ENCODE measurements at places on chromosomes 3 and 15.

DNA sequence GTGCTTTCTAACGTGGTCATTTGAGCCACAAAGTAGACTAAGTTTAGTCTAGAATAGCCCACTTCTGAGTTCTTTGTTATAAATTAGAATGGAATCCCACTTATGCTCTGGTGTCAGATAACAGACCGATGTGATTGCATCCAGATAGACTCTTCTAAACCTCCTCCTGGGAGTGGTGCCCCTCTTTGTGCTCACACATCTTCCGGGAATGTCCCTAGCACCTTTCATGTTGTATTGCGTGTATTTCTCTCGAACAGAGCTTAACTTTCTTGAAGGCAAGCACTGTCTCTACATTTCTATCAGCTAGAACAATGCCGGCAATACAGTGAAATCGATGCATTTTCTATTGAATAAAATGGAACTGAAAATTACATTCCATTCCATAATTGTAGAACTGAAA lies 23.0 kb downstream of the CP start:
- no peak for DNase-seq

- no peak for DNase-seq
Observed at GRCh38 chr3:138034918-138035317, 25.0 kb downstream of the CLDN18 start.

- DNase-seq: no peak
Observed at GRCh38 chr3:42552830-42553229, 28.9 kb downstream of the SEC22C start.

DNA sequence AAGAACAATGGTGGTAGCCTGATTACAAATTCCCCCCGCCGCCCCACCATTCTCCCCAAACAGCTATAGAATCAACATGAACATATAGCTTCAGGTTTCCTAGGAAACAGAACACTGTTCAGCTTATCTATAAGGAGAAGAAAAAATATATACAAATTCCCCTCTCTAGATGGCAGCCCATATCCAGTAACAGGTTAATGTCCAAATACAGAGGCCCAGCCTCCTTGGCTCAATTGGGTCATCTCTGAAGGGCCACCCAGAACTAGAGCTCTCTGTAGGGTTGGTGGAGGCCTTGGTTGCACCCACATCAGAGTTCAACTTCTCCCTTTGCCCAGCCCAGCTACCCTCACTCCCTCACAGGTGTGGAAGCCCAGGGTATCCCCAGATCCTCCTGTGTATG lies 91.5 kb upstream of the ADAMTS17 start:
- DNase-seq: no peak

- DNase-seq: no peak
Observed at GRCh38 chr3:103499967-103500366, 1065.2 kb downstream of the ZPLD1 start.

DNA sequence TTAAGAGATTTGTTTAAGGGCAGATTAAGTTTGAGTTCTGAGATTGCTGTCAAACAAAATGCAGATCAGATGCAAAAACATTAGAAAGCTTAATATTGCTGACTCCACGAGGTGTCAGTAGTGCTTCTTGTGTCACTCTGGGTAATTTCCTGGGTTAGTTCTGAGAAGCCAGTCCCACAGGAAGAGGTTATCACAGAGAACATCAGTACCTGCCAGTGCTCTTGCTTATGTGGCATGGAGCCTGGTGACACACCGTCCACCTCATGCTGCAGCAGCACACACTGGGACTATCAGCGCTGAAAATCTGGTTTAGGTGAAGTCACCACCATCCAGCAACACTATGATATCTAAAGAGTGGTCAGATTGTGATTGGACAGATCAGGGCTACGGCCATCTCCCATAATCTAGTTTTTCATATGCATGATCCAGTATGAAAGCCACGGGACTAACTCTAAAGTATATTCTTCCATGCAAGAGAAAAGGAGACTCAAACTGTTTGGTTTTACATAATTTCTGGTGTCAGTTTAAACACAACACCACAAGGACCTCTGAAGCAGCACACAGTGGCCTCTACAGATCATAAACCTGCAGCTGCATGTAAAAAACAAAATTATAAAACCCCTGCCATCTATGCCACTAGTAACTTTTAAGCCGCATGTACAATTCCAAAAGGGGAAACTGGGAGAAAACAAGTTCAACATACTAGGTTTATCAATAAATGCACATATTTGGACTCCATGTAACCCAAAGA lies 36.1 kb upstream of the MYO5C start:
- DNase-seq: no peak

- no peak for DNase-seq
Observed at GRCh38 chr3:149151843-149152242, 22.4 kb downstream of the HPS3 start.

- no peak for DNase-seq
Observed at GRCh38 chr3:64658001-64658400, 29.8 kb downstream of the ADAMTS9 start.

DNA sequence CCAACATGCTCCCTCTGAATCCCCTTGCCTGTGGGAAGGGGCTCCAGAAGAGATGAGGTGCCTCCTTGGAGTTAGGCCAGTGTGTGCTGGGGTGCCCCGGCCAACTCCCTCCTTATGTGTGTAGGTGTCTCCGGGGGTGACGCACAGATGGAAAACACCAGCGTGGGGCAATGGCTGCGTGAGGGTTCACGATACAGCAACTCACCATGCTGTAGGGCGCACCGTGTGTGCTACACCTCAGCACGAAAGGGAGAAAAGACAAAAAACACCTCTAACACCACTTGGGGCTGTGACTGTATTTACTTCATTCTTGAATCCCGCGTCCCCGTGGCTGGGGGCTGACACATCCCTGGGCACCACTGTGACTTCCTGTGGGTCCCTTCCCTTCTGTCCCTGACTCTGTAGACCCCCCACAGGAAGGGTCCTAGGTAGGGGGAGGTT lies 1.6 kb upstream of the CALML4 start:
- no peak for DNase-seq

- DNase-seq: no peak
Observed at GRCh38 chr3:172106989-172107388, 67.6 kb downstream of the FNDC3B start.

DNA sequence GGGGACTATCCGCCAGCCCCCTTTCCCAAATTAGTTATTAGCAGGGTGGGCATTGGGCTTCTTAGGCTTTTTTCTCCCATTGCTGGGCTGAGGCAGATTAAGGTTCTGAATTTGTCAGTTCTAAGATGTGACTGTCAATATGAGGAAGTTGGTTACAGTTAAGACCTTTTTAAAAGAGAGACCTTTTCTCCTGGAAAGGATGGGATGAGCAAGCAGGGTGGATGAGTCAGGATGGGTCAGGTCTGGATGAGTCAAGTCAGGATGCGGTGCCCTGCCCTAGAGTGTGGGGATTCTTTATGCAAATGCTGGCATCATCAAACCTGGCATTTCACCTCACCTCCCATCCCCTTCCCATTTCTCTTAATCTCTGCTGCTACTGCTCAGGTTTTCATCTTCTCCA lies 1.9 kb downstream of the AEN start:
- DNase-seq: no peak

DNA sequence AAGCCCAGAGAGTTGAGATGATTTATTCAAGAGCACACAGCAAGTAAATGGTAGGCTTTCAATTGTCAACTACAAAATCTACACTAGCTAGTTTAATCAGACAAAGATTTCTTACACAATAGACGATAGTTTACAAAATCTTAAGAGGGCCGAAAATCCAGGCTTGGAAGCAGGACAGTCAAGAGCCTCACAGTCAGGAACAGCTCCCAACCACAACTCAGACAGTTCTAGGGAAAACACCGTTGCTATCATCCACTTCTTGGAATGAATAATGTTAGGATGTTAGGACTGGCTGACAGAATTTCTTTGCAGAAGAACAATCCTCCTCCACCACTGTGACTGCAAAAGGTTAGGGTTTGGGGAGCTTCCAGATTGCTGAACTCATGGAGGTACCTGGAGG lies 290.8 kb upstream of the ZPLD1 start:
- no peak for DNase-seq

DNA sequence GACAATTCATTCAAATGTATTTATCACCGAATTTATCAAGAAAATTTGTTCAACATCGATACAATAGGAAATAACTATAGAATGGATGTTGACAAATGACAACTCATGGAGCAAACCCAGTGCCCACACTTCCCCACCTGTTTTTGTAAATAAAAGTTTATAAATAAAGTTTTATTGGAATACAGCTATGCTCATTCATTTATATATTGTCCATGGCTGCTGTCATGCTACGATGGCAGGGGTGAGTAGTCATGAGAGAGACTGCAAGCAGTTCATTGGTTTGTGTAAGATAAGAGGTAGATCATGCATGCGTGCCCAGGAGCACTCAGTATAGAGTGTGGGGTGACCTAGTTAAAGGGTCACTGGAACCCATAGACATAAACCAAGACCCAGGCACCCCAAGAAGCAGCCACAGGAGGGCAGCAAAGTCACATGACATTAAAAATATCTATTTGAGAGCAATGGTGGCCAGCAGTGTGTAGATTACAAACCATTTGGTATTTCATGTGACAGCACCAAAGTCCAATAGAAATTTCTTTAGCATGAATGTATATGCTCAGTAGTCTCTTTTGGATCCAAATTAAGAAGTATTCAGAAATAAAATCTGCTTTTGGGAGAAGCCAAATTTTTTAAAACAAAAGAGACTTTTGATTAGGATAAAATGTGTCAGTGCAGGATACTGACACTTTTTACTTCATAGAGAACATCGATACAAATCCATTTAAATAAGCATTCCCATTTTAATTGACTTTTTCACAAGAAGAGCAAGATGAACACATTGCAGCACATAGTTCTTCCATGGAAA lies 794.8 kb downstream of the MCTP2 start:
- DNase-seq: no peak

GRCh38 chr3:32481791-32482631 lies 20.6 kb downstream of the CMTM6 start:
- DNase-seq: no peak

GRCh38 chr3:186988806-186989205 lies 58.5 kb downstream of the ST6GAL1 start:
- no peak for DNase-seq

GRCh38 chr15:92681141-92681631 lies 25.6 kb upstream of the FAM174B start:
- DNase-seq: no peak

GRCh38 chr15:40785164-40785563 lies 15.4 kb downstream of the C15orf62 start:
- no peak for DNase-seq

GRCh38 chr3:118501152-118501551 lies 533.5 kb downstream of the IGSF11 start:
- DNase-seq: no peak

GRCh38 chr15:62770111-62770660 lies 272.4 kb upstream of the TPM1 start:
- DNase-seq: no peak

DNA sequence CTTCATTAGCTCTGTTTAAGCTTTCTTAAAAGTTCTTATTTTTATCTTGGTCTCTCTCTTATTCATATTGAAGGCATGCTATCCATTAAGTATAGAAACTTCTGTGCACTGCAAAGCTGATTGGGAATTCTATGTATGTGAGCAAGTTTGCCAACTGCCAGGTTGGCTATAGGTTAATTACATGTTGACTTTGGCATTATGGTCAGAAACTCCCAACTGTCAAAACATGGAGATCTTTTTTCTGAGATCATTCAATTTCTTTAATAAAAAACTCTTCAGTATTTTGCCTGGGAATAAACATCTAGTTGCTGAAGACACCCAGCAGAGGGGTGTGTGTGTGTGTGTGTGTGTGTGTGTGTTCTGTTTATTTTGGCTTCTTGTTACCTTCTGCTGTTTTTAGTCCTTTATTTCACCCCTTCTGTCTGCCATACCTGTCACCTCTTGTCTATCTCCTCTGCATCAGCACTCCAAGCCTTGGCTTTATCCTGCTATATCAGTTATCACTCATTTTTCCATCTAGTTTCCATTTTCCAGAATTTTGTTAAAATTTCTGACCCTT lies 1.3 kb upstream of the ARL14 start:
- no peak for DNase-seq

DNA sequence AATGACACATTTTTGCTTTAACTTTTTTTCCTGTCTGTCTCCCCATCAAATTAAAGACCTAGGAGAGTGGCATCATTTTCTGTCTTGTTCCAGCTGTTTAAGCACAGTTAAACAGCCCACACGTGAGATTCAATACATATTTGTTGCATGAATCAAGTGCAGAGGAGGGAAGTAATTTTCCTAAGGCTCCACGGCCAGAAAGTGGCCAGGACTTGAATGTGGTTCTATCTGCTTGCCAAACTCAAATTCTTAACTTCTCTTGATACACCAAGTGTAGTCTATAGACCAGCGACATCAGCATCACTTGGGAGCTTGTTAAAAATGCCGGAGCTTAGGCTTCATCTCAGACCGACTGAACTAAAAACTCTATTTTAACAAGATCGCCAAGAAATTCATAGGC lies 724.8 kb upstream of the CFAP20DC start:
- DNase-seq: no peak

DNA sequence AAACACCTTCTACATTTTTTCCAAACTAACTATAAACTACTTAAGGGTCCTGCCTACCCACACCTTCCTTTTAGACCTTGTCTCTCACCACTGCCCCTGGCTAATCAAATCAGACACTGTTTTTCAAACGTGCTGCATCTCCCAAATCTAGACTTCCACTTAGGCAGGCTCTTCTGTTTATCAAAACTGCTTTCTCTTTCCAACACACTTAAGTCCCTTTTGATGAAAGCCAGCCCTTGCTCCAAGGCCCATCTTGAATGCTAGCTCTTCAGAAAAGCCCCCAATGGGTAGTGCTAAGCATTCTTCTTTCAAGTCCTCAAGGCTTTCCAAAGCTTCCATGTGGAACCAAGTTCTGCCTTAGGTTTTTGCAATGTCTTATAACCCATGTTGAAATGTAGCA lies 888.3 kb downstream of the TUSC7 start:
- no peak for DNase-seq

DNA sequence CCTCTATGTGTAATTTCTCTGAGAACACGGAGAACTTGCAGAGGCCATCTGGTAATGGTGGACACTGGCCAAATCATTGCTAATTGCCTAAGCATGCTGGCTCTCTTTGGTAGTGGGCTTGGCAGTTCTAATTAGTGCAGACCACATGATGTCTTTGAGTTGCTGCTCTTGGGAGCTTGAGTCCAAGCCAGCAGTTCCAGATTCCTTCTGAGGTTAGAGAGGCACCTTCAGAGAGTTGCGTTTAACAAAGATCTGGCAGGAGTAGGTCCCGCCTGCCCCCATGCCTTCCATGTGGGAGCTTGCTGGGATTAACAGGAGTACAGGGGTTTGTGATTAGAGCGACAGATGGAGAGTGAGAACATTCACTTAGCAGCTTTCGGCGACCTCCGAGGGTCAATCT lies 449.0 kb upstream of the LMCD1 start:
- DNase-seq: no peak
